CD4-positive, alpha-beta T cell treated with Interleukin-2 at 100 ng/mL for 4 hours (primary cell): ENCODE measurements at places on chromosomes 11 and 22.

- no peak for DNase-seq
Observed at GRCh38 chr11:35084817-35085440, 54.0 kb upstream of the CD44 start.

DNA sequence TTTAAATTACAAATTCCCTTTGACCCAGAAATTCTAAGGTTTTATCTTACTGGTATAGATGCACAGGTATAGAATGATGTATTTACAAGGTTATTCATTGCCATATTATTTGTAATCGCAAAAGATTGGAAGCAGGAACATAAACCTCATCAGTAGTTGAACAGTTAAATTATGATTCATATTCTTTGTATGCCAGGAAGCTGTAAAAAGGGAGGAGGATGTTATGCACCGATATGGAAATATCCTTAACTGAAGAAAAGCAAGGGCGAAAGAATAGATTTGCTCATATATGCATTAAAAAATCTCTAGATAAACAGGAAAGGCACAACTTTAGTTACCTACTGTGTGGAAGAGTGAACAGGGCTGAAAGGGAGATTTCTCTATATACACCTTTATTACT, 36.7 kb downstream of the PPFIA1 start:
- no peak for DNase-seq

DNA sequence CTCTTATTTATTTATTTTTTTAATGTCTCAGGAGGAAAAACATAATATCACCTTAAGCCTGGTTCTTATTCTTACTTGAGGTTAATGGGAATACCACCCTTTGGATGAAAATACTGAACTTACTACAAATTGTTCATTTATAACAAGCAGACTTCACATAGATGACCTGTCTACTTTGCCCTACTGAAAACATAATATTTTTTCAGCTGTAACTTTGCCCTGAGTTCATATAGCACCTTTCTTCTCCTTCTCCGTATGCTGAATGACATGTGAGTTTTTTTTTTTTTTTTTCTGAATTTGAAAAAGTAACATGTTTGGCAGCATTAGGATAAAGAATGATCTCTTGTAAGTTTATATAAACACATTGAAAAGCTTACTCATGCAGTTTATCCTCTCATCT, 186.8 kb downstream of the TMEM135 start:
- DNase-seq, result no peak

GRCh38 chr22:45163451-45164269, at the start of gene NUP50:
Gene NUP50 (plus strand): TSS chr22:45163925. CDS start chr22:45168178, 4,253 bp downstream.
- DNase-seq, result peak; percentile 96

- no peak for DNase-seq
Observed at GRCh38 chr22:48104766-48105165, 1342.3 kb downstream of the TBC1D22A start.

DNA sequence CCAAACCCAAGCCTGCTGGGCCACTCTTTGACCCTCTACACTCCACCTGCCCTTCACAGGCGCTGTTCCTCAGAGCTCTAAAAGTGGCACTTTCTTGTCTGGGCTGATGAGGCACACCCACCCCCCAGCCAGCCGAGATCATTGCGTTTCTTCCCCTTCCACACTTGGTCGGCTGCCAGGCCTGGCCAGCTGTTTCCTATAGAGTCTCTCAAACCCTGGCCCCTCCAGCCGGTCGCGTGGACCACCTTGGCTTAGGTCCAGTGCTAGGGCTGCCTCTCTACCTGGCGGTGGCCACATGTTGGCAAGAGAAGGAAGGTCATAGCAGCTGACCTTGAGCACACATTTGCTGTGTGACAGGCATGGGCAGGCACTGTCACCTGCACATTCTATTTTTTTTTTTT, 60.6 kb downstream of the PPP6R2 start:
- DNase-seq, result no peak

DNA sequence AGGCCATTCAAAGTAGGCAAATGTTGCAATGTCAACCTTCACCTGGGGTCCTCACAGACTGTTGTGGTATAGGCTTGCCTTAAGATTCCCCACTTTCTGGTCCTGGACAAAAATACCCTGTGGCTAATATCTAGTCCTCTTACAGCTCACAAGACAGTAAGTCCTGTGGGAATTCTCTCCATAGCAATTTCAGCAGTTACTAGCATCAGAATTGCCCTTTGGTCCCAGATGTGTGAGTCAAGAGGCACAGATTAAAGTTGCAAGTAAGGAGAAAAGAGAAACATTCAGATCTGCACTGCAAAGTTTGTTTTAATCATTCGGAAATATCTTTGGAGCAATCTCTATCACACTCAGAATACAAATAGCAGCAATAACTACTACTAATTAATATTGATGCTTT, 420.2 kb downstream of the NTM start:
- DNase-seq, result no peak

- no peak for DNase-seq
Observed at GRCh38 chr11:42025121-42025803, 565.8 kb upstream of the LRRC4C start.

DNA sequence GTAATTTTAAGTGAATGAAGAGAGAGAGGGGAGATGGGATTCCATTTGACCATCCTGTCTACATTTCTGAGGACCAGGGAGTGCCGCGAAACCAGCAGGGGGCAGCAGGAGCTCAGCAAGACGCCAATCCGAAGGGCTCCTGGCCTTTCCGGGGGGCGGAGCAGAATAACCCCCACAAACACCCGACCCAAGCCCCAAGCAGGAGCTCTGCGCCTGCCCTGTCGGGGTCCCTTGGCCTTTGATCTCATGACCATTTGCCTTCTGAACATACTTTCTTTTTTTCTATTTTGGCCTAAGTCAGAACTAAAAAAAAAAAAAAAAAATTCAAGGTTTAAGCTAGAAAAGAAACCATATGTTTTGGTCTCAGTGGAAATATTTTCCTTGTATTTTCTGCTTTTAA, 21.9 kb upstream of the SCN2B start:
- DNase-seq, result peak; percentile 81

DNA sequence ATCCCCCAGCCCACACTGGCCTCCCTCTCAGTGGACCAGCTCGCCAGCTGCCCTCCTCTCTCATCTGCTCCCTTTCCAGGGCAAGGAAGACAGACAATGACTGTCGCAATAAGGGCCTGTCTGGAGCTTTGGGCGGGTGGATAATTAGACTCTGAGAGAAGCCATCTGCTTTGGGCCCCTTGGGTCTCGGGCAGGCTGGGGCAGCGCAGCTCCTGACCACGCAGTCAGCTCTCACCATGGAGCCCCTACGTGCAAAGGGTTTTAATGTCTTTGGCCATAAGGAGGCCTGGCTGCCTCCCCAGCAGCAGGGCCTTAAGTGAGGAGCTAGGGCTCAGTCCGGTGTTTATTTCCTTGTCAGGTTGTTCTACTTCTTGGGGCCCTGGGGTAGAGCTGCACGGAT, 153.9 kb downstream of the CHST1 start:
- DNase-seq, result no peak

GRCh38 chr11:72122607-72123006, 10.1 kb upstream of the ANAPC15 start:
- DNase-seq, result no peak

GRCh38 chr11:48004456-48004855, 24.1 kb downstream of the PTPRJ start:
- no peak for DNase-seq

DNA sequence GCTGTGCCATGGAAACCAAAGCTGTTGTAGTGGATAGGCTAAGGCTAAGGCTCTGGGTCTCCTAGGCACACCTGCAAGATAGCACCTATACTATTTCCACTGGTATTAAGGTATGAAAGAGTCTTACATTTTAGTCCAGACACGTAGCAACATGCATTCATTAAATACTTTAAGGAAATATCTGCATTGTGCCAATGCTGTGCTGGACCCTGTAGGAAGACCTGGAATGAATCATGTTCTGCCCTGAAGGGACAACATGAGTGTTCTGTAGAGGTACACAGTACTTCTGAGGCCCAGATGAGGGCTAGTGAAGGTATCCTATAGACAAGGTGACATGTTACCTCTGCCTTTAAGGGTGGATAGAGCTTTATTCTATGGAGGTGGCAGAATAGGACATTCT, 35.2 kb upstream of the RRM1 start:
- DNase-seq, result no peak

DNA sequence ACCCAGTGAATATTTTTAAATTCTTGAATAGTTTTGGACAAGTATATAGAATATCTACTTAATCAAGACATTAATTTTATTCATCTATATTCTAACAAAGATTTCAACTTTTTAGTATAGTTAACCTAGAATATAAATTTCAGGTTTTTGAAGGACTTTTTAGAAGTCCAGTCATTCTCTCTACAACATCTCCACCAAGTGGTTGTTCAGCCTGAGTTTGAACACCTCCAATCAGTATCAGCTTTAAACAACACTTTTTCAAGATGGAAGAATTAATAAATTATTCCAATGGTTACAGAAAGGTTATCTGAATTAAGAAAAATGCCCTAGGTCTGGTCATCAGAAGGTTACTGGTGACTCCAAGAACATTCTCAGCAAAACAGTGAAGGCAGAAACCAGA, 31.8 kb downstream of the EIF3M start:
- DNase-seq, result no peak

DNA sequence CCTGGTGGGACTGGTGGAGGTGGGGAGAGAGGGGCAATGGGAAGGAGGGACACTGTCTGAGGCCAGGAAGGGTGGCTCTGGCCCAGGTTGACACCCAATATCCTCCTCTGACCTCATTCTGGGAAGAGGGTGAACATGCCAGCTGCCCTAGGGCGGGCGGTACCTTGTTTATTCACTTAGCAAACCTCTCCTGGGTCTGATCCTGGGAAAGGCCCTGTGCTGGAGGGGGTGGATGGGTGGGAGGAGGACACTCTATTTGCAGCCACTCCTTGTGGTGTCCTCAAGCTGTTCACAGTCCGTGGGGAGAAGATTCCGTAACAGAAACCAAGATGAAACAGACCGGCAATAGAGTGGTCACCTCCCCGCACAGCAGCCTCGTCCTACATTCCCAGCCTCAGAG, 49.7 kb upstream of the EIF3D start:
- DNase-seq, result no peak

GRCh38 chr22:33920197-33920540, at the start of gene LARGE1:
Gene LARGE1 (minus strand): TSS chr22:33920476.
- no peak for DNase-seq

- DNase-seq, result no peak
Observed at GRCh38 chr11:69696749-69697468, 6.9 kb downstream of the FGF19 start.

DNA sequence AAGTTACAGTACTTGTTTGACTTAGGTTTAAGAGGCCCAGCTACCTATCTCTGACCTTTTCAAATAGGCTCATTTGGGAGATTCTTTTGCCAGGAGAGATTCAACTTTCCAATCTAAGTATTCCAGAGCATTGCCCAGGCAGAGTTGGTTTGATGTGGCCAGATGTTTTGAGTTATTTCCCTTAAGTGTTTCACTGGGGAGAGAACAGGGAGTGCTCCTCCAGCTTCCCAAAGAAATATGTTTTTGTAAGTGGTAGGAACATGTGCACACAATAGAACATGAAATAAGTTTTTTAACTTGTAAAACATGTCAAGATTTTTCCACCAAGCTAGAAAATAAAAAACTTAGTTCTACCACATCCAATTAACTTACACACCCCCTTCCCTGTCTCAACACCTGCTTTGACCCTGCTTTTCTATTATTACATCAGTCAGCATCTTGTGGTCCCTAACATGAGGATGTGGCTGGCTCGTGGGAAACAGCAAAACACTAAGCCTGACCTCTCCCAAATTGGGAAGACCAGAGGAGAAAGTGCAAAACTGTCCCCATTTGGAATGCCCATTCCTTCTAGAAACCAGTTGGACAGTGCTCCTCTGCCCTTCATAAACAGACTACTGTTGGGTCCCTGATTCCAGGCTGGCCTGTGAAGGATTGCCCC, 70.4 kb upstream of the RASSF10 start:
- no peak for DNase-seq

GRCh38 chr11:67675058-67675747, 780 bp upstream of the ALDH3B2 start:
- no peak for DNase-seq

DNA sequence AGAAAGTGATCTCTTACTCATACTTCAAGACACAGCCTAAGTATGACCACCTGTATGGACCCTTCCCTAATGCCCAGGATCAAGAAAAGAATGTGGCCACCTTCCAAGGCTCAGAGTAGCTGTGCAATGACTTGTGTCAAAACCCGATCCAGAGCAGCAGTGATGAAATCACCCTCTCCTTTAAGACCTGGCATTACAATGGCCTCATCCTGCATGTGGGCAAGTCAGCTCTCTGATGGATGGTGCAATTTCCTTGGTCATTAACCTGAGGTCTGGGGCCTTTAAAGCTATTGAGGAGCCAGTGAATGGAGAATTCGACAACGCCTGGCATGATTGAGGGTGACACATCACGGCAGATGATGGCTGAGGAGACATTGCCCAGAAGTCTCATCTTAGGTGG, 9.1 kb upstream of the TUBA8 start:
- DNase-seq, result no peak

GRCh38 chr11:76190376-76190775, 15.9 kb downstream of the WNT11 start:
- no peak for DNase-seq

GRCh38 chr11:723120-723883, 17.3 kb downstream of the EPS8L2 start:
- peak; percentile 71 for DNase-seq

- DNase-seq, result peak; percentile 20
Observed at GRCh38 chr11:18633256-18634139, 644 bp downstream of the SPTY2D1 start.

GRCh38 chr11:72189455-72190250, 2.3 kb upstream of the FOLR1 start:
- DNase-seq, result no peak

DNA sequence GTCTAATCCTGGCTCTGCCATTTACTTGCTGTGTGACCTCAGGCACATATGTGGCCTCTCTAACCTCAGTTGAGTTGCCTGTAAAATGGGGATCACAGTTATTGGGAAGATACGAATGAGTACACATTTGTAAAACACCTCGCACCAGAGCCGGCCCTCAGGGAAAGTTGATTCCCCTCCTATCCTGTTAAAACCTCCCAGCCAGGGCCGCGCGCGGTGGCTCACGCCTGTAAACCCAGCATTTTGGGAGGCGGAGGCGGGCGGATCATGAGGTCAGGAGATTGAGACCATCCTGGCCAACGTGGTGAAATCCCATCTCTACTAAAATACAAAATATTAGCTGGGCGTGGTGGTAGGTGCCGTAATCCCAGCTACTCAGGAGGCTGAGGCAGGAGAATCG, 7.8 kb upstream of the MYBPC3 start:
- DNase-seq, result no peak

GRCh38 chr22:28506150-28506535, 173.5 kb downstream of the TTC28 start:
- no peak for DNase-seq

GRCh38 chr22:42621505-42622002, 6.9 kb upstream of the POLDIP3 start:
- DNase-seq, result peak; percentile 53

GRCh38 chr22:34017205-34017604, 96.9 kb upstream of the LARGE1 start:
- no peak for DNase-seq

GRCh38 chr22:27298332-27298731, 503.2 kb downstream of the MN1 start:
- DNase-seq, result no peak
